ENCODE measurements at places on chromosomes 11 and 22.
A peak's percentile ranks its signal among the peaks of the same experiment; 100 is the strongest.

DNA sequence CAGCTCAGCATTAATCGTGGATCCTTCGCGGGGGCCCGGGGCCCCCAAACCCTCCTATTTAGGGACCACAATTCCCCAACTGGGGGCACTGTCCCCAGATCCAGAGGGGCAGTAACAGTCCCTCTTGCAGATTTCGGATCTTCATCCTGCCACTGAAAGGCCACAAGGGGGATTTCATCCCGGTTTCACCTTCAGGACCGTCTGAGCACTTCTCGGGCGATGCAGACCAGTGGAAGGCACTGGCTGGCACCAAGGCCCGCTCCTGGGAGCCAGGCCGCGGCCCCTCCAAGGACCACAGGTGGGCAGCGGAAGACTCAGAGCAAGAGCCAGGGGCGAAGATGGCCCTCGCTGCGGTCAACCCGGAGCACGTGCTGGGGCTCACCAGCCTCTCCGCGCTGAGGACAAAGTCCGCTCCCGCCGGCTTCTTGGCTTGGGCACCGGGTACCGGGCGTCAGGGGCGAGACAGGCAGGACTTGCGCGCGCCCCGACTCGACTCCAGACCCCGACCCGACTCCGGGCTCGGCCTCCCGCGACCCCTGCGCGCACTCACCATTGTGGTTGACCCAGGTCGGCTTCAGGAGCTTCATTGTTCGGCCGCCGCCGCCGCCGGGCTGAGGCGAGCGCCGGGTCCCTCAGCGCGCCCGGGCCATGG, 517 bp downstream of the HIRA start:
- no peak for DNase-seq

DNA sequence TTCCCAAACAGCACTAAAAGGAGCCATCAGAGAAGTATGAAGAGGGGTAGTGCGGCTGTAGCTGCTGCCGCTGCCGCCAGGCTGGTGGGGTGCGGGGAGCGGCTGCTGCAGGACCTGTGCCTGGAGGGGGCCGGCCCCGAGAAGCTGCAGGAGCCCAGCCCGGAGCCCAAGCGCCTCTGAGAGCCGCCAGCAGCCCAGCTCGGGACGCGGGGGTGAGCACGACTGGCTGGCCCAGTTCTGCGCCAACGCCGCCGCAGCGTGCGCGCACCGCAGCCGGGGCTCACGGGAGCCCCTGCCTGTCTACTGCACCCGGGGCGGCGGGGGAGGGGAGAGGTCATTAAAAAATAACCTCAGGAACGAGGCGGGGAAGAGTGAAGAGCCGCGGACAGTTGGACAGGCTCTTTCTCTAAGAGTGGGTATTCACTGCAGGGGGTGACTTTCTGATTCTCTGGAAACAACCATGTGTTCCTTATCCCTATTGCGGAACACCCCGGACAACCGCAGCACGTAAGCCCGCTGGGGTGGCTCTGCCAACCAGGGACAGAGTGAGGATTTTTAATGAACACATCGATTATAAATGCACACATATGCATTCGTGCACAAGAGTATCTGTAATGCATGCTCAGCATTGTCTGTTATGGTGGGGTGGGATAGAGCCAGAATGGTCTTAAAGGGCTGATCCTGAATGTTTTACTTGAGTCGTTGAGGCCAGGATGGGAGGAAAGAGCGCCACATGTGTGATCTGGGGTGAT, 453 bp downstream of the GAS2 start:
- peak; percentile 50 for DNase-seq

- DNase-seq: no peak
These were observed 82.2 kb downstream of the FLI1 start for GRCh38 chr11:128776069-128776423.

- no peak for DNase-seq
These were observed 271.4 kb upstream of the C11orf87 start for GRCh38 chr11:109150581-109150980.

DNA sequence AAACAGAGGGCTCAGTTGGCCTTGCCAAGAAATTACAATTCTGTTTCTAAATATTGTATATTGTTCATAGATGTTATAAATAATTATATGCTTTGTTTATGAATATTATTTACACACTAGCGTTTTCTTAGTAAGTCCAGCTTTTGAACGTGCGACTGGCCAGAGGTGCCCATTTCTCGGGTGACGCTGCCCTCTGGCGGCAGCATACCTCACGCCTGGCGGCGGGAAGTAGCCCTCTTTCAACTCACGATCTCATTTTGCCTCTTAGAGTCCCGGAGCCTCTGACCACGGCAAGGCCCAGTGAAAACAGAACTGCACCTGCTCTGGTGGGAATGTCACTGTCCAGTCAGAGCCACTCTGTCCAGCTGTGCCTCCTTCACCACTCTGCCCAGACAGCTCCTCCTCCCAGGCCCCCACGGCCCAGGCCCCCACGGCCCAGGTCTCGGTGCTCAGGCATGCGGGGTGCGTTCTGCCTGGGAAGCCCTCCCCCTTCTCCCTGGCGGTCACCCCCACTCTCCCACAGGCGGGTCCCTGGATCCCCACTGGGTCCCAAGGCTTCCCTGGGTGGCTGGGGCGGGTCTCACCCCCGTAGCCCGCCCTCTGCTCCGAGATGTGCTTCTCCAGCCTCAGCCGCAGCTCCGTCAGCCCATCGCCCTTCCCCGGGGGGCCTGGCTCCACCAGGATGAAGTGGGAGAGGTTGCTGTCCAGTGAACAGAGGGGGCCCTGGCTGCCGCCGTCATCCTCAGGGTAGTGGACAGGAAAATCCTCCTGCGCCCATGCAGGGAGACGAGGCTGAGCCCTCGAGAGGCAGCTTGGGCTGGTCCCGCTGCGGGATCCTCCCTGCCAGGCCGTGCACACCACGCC, 19.3 kb downstream of the TSSC4 start:
- DNase-seq: peak; percentile 35

DNA sequence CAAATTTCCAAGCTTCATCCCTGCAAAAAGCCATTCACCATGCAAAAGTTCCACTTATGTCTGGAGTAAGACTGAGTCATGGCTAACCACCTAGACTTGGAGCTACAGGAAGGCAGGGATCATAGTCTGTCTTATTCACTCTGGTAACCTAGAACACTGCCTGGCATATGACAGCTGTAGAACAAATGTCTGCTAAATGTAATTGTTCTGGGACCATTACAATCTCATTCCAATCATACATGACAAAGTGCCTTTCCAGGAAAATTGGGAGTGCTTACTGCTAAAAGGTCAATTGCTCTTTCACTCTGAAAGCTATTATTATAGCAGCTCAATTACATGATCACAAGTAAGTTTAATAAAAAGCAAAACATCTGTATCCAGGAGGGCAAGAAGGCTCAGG, 99.1 kb upstream of the CHRM4 start:
- DNase-seq: no peak

- no peak for DNase-seq
These were observed 14.5 kb upstream of the BID start for GRCh38 chr22:17788528-17789378.

DNA sequence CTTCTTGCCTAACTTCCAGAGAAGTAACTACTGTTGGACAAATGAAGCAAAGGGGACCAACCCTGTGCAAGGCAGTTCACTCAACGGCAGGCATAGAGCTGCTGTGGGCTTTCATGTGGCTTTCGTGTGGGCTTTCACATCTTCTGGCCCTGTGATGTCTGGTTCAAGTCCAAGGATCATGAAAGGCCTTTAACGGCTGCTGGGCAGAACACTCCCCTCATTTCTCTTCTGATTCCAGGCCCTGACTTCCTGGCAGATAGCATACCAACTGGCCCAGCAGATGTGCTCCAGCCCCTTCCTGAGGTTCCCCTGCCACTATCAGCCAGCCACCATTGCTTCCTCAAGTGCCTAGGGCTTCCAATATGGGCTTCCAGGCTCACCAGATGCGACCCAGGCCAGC, 28.7 kb upstream of the CTR9 start:
- no peak for DNase-seq

- DNase-seq: no peak
These were observed 1073.3 kb downstream of the TBC1D22A start for GRCh38 chr22:47835726-47836125.

GRCh38 chr11:110787680-110788079, 75.4 kb upstream of the ARHGAP20 start:
- DNase-seq: no peak

GRCh38 chr11:32527261-32528175, 56.1 kb upstream of the EIF3M start:
- no peak for DNase-seq

- no peak for DNase-seq
These were observed 213.5 kb downstream of the CTTN start for GRCh38 chr11:70611821-70612220.

GRCh38 chr11:124987096-124987495, 33.1 kb downstream of the CCDC15 start:
- DNase-seq: no peak

DNA sequence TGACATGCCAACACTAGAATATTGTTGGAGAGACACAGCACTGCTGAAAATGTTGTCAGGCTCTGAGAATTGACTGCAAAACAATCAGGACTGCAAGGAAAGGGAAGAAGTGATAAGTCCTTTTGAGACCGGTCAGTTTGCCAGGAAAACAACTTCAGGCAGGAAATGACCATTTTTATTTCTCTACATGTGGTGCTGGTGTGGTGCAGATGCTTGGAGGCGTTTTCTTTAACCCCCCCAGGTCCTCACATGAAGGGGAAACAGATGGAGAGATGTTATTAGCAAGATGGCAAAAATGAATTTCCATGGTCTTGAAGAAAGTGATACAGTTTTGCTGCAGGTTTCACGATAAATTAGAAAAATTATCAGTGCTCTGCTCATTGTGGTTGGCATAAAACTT, 5.7 kb downstream of the AP2A2 start:
- no peak for DNase-seq

DNA sequence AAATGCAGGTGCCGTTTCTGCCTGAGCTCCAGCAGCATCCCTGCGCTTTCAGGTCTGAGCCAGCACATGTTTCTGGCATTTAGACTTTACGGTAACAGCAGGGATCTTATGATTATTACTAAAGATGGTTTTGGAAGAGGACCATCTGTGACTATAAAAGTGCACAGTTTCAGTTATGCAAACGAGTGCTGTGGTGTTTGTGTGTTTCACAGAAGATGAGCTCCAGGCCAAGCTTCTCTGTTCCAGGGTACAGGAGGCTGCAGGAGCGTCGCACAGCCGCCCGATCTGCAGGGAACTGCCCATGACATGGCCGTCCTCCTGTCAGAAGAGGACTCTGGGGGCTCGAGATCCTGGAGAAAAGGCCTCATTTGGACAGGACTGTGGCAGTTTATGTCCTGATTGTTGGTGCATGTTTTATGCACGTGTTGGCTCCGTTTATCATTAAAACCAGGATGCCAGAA, 297.3 kb downstream of the TBC1D22A start:
- peak; percentile 94 for DNase-seq

- DNase-seq: no peak
These were observed 12.6 kb upstream of the ANO1 start for GRCh38 chr11:70065318-70066135.

DNA sequence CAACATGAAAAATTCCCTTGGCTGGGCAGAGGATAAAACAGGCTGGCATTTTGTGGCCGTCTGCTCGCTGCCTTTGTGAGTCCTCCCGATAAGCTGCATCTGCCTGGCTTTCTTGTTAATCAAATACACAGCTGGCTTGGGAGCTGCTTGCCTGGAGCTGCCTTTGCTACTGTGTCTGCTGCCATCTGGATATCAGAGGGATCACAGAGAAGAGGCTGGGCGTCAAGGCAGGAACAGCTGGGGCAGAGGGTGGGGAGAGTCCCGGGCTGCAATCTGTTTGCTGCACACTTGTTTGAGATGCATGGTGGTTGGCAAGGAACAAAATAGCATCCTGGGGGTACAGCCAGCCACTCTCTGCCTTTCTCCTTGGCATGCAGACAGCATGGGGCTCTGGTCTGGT, 36.0 kb downstream of the COMMD9 start:
- DNase-seq: peak; percentile 97

GRCh38 chr11:11432621-11433319, 79.7 kb upstream of the CSNK2A3 start:
- no peak for DNase-seq

DNA sequence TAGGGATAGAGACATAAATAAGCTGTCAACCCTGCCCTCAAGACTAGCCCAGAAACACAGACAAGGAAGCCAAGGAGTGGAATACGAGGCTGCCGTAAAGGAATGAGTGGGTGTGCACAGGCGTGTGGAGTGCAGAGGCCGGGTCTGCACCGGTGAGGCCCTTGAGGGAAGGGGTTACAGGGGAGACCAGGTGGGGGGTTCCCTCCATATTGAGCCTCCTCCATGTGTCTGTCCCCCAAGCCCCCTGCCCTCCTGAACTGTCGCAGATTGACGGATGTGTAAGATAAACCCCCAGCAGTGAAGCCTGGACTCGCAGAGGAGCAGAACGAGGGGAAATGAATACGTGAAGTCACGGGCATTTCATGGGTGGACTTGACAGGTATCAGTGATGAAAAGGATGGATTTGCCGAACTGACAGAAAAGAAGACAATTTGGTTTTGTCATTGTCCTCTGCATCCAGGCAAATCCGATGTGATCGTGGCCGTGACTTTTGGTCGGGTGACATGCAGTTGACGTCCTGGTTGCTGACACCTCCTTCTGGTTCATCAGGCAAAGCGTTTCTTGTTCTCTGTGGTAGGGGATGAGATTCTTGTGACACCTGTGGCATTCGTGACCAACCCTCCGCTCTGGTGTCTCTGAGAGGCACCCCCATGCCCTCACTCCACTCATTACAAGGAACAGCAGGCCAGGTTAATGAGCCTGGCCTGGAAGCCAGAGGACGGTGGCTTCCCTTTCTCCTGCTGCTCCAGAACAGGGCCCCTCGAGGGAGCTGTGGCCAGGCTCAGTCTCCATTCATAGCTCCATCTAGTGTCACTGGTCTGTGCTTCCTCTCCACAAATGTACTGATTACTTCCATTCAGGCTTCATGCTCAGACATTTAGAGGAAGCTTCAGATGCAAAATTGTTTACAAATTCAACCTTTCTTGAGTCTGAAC, 223.1 kb upstream of the B3GAT1 start:
- DNase-seq: no peak

- no peak for DNase-seq
These were observed 746.1 kb upstream of the LRRC4C start for GRCh38 chr11:42205518-42205917.

DNA sequence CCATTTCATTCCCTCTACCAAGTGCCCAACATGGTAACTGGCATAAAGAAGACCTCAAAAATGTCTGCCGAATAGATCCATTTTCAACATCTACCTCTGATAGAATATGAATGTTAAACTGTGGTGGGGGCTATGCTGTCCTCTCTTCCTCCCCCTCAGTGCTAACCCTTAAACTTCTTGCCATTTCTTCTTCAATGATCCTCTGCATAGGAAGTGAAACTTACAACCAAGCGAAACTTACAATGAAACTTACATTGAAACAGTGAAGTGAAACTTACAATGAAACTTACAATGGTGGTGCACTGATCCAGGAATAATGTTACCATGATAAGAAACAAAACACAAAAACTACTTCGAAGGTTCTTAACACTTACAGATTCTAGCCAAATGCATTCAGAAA, 4.7 kb downstream of the RTCB start:
- DNase-seq: no peak

Measured in NCI-H1694 treated with DMSO at 0.1 percent for 48 hours (cell line).